ENCODE measurements at places on chromosomes 3 and 15. TPM values are rescaled to one million over a fixed set of nuclear protein-coding genes. Genes with fewer than 3 reads are reported as not detected.

DNA sequence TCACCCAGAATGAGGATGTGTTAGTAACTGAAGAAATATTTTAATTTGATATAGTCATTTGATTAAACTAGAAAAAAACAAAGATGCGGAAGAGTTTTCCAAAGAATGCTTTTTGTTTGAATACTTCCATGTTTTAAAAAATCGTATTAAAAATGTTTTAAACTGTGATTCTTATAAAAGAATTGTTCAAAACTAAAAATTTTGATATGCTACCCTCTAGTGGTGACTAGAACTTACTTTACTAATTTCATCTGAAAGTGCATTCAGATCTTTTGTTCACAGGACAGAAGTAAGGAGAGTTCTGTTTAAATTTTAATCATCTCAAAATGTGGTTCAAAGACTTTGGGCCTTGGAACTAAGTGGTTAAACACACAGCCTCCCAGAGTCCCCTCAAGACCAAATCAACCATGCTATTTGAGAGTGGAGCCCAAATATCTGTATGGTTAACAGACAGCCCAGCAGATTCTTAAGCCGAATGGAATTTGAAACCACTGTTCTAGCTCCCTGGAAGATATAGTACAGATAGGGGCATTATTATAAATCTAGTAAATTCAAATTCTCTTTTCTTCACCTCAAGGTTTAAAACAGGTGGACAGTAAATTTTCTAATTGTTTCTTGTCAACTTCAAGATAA, 45.2 kb upstream of the SYNPR start:
- no peak for DNase-seq

DNA sequence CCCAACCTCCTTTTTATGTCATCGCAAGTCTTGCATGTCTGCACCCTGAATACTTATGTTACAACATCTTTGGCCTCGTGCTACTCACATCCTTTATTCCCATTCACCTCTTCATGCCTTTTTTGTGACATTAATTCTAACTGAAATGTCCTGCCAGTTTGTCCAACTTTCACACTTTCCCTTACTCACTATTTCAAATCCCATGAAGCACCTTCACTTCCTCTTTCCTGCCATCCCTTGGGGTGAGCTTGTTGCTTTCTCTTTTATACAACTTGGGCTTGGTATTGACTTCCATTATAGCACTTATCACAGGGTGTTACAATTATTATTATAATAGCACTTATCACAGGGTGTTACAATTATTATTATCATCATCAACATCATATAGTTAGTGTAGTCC, 496.3 kb downstream of the NLGN1 start:
- DNase-seq: no peak

The NCEH1 gene
- polyA plus RNA-seq: 5.3 TPM

- DNase-seq: no peak
Observed at GRCh38 chr3:131282379-131282778, 99.2 kb upstream of the NUDT16 start.

The EFCAB12 gene
- polyA plus RNA-seq: 5.9 TPM

DNA sequence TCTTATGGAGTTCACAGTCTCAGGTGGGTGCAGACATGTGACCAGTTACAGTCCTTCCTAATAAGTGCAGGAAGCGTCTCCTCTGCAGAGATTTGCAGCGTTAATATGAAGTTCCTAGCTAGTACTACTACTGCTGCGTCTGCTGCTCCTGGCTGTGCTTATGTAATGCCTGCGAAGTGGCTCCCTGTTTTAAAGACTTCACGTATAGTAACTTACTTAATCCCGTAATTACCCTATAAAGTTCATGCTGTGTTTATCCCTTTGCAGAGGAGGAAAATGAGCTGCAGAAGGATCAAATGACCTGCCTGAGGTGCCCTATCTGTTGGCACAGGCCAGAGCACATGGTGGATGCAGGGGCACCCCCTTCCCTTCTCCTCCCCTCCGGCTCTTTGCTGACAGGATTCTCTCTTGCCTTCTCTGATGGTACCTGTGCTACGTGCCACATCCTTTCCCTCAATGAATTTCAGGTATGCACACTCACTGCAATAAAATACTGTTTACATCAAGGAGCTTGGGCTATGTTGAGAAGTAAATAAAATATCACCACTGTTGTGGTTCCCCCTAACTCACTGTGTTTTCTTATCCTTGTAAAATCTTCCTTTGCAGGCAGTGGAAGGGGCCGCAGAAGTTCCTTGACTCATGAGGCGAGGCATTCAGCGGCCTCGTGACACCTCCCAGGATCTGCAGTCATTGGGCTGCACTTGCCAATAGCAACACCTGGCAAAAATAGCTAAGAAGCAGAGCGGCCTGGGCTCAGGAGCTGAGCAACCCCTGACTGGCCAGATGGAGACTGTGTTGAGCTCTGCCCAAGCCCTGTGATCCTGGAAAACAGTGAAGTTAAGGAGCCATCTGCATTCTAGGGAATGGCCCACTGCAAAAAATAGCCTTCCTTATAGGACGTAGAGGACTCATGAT, 188.9 kb upstream of the ATP10A start:
- peak; percentile 12 for DNase-seq

GRCh38 chr3:16515885-16516420, 2.5 kb upstream of the RFTN1 start:
- DNase-seq: no peak

Data from left kidney (tissue), 8 donors.